ENCODE measurements at places on chromosomes 6 and 20.
A peak's percentile ranks its signal among the peaks of the same experiment; 100 is the strongest.

- peak; percentile 3 for DNase-seq
Measured at GRCh38 chr6:93468291-93468690, 48.9 kb upstream of the EPHA7 start.

GRCh38 chr6:136762022-136762975 lies 30.0 kb downstream of the MAP3K5 start:
- no peak for DNase-seq

DNA sequence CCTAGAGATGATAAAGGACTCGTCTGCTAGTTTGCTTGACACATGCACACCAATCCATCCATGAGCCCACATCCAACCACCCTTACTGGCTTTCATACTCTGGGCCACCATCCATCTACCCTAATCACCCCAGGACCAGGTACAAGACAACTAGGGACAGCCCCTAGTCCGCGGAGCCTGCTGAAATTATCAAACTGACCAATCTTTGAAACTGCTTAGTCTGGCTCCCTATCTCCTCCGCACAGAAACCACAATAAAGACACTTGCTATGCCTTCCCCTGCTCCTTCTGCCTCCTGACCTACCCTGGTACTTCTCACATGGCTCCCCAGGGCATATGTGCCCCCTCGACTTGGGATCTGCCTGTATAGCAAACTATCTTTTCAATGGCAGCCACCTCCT lies 33.1 kb downstream of the PXDC1 start:
- no peak for DNase-seq

GRCh38 chr6:161547617-161548016 lies 273.8 kb upstream of the AGPAT4 start:
- no peak for DNase-seq
